ENCODE measurements at places on chromosomes 12 and 14.

GRCh38 chr12:94183708-94184379 is 35.5 kb downstream of the PLXNC1 start:
- DNase-seq: no peak

GRCh38 chr12:124403273-124403672 is 108.4 kb downstream of the RFLNA start:
- DNase-seq: peak; percentile 39

DNA sequence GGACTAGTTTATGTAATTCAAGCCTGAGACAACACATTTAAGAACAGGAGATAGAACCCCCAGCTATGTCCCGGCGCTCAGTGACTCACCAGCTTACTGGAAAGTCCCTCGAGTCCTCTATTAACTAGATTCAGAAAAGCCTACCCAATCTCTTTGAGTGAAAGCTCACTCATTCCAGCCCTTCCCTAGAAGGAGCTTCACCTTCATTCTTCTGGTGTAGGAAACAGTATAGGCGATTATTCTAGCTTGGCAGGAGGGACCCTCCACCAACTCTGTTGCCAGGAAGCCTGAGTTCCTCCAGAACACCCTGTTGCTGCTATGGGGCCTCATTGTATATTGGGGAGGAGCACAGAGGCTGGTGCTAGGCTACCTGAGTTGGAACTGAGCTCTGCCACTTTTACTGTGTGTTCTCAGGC is 57.2 kb upstream of the AEBP2 start:
- DNase-seq: peak; percentile 74

GRCh38 chr14:99768381-99768780 is 24.8 kb upstream of the EML1 start:
- DNase-seq: peak; percentile 62

- no peak for DNase-seq
Observed at GRCh38 chr12:3257411-3257810, 180.2 kb downstream of the TSPAN9 start.

- no peak for DNase-seq
Observed at GRCh38 chr12:58204071-58204470, 262.7 kb downstream of the ATP23 start.

DNA sequence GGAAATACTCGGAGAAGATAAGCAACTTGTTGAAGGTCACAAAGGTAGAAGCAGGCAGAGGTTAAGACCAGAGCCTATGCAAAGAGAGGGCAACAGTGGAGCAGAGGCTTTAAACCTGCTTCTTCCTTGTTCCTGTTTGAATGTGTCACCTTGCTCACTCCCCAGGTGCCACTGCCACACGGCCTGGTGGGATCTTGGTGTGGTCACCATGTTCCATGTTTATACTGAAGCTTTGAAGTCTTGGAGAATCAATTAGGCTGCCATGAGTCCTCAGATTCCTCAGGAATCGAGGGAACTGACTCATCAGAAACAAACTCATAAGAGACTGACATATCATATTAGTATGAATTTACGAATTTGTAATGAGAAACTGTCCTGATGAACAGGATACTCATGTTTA is 46.8 kb downstream of the IQSEC3 start:
- no peak for DNase-seq

DNA sequence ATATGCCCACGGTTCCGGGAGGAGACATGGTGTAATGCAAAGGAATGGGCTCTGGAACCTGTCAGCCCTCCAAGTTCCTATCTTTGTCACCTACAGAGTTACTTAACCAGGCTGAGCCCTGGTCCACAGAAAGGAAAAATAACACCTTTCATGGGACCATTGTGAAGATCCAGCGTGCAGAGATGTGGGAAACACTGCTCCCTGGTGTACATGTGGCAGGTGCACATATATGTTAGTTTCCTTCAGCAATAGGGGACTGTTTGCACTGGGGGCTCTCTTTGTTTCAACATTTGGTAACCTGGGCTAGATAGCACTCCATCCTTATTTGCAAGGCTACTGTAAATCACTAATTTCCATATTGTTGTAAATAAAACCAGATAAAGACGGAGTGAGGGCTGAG is 72.3 kb downstream of the ANO2 start:
- no peak for DNase-seq

- no peak for DNase-seq
Observed at GRCh38 chr12:67804168-67804567, 155.6 kb downstream of the DYRK2 start.

GRCh38 chr12:52221912-52222457 is 11.1 kb upstream of the KRT7 start:
- DNase-seq: peak; percentile 46

DNA sequence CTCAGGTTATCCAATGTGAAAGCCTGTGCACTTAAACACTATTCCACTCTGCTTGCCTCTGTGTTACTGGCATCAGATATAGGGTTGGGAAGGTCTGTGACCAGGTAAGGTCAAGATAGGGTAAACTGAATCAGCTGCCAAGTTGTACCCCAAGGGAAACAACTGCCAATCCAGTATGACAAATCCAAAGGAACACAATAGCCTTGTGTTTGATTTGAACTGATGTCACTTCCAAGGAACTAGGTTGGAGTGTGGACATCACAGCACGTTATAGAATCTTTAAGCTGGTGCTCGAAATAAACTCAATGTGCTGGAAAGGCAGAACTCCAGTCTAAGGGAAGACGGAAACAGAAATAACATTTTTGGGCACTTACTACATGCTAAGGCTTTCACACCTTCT is 223.4 kb upstream of the BTG1 start:
- DNase-seq: no peak

- DNase-seq: peak; percentile 14
Observed at GRCh38 chr14:81144824-81145603, 75.7 kb downstream of the GTF2A1 start.

DNA sequence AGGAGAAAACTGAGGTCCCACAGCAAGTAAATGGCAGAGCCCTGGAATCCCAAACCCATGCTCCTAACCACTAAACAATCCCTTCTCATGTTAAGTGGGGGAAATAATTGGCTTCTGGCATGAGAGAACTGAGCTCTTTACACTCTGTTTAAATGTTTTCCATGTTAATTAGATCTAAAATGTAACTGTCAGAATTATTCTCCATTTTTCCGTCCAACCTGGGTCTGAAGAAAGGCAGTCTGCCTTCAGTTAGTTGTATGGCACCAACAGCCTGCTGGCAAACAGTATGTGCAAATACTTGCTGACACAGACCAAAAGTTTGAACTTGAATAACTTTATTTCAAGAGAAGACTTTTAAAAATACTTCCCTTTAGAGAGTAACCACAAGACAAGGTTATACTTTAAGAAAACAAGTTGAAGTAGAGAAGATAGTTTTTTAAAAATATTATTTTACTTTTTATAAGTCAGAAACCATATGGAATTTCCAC is 59.7 kb downstream of the E2F7 start:
- no peak for DNase-seq

DNA sequence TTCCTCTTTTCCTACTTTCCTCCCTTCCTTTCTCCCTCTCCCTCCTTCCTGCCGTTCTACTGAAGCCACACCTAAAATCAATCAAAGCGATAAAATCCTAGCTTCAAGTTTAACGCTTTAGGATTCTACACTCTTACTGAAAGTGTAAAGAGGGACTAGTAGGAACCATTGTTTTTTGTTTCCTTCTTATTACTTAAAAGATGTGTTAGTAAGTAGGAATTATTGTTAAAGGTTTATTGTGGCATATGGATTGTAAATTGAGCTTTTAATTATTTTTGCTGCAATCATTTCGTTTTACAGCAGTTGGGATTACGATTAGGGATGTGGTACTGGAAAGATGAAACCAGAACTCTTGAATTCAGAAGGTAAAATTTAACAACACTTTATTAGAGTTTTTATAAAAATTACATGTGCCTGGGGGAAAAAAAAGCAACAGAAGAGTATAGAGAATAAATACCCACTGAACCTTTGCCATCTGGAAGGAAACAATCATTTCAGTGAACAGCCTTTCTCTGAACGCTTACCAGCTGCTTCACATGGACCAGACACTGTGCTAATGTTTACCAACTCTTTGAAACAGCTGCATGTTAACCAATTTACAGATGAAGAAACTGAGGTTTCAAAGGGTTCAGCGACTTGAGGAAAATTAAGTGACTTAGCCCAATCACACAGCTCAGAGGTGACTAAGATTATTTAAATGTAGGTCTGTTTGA is 1.0 kb downstream of the PPP1R36 start:
- no peak for DNase-seq

DNA sequence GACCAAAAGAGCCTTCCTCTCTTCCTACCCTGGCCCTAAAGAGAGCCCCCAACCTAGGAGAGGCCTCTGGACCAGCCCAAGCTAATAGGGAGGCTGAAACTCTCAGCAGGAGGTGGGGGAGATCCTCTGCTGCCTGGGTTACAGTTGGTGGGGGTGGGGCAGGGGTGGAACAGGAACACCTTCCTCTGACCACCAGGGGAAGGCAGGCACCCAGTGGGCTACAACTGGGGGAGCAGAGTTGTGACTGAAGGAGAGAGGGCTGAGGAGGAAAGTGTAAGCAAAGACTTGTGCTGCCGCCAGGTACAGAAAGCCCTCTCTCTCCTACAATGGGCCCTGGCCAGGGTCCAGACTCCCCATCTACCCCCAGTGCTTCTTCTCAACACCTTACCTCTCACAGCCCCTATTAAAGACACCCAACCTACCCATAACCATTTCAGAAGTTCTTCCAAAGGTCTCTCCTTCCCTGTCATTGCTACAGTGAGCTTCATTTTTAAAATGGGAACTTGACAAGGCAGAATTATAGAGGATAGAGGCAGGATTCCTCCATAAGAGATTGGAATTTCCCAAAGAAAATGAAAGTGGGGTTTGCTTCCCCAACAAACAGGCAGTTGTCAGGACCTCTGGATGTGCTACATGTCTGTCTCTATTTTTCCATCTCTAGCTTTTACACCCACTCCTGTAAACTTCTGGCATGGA is 1.4 kb downstream of the MYO1A start:
- no peak for DNase-seq

GRCh38 chr14:58697266-58697929 is 59.6 kb downstream of the DACT1 start:
- no peak for DNase-seq

DNA sequence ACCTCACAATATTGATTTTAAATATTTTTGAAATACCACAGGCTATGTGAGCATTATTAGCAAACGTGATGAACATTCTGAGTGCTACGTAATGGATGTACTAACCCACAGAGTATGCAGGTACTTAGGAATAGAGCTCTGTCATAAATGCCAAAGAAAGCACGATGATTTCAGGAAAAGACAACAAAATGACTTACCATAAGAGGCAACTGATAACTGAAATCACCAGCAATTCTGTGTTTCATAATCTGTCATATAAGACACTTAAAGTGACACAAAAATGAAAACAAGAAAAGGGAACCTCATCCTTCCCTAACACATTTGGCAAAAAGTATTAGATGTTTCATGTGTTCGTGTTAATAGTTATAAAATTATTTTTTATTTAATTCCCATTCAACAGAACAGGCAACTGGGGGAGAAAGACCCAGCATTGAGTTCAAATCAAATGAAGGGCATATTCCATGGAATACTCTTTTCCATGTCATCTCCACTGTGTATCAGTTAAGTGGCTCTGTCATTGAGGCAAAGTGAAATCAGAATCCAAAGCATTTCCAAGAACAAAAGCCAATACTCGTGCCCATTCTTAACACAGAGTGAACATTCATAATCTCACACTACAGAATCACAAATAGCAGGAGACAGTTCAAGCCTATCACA is 30.4 kb downstream of the ARMH4 start:
- no peak for DNase-seq

- no peak for DNase-seq
Observed at GRCh38 chr14:20751963-20752562, 6.4 kb downstream of the EDDM3A start.

Data from fibroblast of gingiva (primary cell).